ENCODE measurements at places on chromosomes 13 and 19.

- no peak for DNase-seq
These were observed 22.1 kb upstream of the WDFY2 start for GRCh38 chr13:51562011-51562671.

- no peak for DNase-seq
These were observed 231.7 kb downstream of the FOXO1 start for GRCh38 chr13:40434516-40435397.

DNA sequence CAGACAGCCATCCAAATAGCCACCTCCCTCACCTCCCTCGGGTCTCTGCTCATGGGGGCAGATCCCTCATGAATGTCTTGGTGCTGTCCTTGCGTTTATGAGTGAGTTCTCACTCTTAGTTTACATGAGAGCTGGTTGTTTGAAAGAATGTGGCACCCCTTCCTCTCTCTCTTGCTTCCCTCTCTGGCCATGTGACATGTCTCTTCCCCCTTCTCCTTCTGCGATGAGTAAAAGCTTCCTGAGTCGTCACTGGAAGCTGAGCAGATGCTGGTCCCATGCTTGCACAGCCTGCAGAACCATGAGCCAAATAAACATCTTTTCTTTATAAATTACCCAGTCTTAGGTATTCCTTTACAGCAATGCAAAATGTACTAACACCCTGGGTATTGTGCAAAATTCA, 208.7 kb downstream of the LACC1 start:
- DNase-seq = no peak

DNA sequence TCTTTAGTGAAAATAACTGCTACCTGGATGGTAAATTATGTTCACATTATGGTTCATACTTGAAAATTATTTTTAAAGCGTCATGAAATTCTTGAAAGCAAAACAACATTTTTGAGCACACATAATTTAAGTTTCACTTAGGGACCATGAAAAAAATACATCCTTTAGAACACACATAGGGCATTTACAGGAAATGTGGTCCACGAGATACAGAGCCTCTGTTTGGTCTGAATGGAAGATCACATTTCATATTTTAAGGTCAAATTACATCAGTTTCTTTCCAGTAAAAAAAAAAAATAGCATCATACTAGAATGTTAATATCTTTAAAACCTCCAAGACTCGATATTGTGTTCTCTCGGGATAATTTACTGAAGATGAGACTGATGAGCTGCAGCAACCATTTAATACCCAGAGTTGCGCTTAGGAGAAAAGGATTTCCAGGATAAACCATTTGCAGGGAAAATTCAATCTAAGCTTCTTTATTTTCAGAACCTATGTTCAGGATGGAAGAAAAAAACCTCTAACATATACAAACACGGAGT, 720.7 kb downstream of the DIAPH3 start:
- no peak for DNase-seq

DNA sequence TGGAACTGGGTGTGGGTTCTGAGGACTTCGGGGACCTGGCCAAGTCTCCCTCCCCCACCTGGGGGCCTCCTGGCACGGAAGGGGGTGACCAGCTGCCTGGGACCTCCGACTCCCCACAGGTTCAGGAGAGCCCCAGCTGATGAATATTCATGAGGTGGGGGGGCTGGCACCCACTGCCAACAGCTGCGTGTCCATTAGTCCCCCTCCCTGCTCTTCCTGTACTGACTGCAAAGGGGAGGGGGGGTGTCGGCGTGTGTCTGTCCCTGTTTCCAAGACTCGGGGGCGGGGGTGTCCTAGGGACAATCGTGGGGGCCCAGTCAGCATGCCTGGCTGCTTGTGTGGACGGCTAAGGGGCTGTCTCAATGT, 10.6 kb upstream of the NFIX start:
- DNase-seq = no peak
